ENCODE measurements at places on chromosomes 4 and X. TPM values are rescaled to one million over a fixed set of nuclear protein-coding genes. Genes with fewer than 3 reads are reported as not detected.

DNA sequence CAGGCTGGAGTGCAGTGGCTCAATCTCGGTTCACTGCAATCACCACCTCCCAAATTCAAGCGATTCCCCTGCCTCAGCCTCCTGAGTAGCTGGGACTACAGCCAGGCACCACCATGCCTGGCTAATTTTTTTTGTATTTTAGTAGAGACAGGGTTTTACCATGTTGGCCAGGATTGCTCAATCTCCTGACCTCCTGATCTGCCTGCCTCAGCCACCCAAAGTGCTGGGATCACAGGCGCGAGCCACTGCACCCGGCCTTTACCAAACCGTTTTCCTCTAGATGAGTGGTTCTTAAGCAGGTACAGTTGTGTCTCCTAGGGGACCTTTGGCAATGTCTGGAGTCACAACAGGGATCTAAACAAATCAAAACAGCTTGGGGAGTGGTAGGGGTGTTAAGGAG, 11.6 kb downstream of the AMELX start:
- H3K27ac ChIP-seq: no peak overlapping the region
- no peak for DNase-seq
- H3K27me3 ChIP-seq: no peaks in the 10 kb centered on the region
- H3K36me3 ChIP-seq: no peaks in the 10 kb centered on the region
- H3K4me3 ChIP-seq: no peak overlapping the region
- H3K4me1 ChIP-seq: no peaks in the 10 kb centered on the region

DNA sequence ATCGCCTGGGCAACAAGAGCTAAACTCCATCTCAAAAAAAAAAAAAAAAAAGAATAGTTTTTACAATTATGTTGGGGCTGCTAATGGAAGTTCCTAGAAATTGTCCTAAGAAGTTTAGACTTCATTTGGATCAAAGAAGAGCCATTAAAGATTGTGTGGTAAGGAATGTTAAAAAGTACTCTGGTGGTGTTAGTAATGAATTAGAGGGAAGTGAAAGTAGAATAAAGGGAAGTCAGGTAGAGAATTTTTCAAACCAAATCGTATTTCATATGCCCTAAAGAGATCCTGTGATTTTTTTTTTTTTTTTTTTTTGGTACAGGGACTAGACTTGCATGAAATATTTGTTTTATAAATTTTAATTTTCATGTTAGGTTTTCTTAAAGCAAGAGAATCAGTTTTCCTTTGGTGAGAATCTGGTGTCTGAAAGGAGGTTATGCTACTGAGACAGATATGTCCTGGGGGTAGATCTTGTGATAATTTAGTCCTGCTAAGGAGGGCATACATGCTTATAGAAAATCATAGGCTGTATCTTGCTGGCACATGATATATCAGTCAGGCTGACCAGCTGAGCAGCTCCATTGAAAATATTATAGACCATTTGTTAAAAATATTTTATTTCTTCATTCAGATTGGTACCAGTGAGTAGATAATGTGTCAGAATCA, 10.7 kb downstream of the SEC24B start:
- no peaks in the 10 kb centered on the region for H3K27me3 ChIP-seq
- no peak for DNase-seq
- H3K4me1 ChIP-seq: peaks cover 11% of the 10 kb centered on the region
- peaks cover 2% of the 10 kb centered on the region for H3K36me3 ChIP-seq
- H3K27ac ChIP-seq: 0 out of 2 replicates have a peak overlapping the region, but pooled peaks have one; percentile 42
- H3K4me3 ChIP-seq: no peak overlapping the region

Gene PAGE5
- not detected for total RNA-seq

Gene MAEA
- total RNA-seq: 61.7 TPM
